ENCODE measurements at places on chromosomes 4 and X.

- DNase-seq, result no peak
These were observed 176.5 kb upstream of the NRK start for GRCh38 chrX:105645667-105646357.

DNA sequence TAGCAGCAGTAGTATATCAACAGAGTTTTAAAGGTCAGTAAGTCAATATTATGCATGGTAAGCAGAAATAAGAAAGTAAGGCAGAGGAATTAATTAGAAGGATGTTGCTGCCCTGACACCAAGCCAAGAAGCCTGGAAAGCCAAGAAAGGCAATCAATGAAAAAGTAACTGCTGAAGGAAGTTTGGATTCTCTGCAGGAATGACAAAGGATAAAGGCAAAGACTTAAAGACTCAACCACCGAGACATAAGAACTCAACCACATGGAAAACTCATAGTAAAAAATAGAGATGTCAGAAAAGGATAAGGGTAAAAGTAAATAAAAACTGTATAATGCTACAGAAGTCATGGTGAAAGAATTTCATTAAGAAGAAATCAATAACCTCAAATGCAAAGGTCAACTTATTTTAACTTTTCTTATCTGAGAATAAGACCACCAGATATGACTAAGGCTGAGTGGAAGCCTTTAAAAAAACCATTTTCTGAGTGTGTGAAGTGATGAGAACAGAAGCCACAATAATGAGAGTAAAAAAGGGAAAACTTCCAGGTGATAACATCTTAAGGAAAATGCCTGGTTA is 55.2 kb downstream of the NEK1 start:
- no peak for DNase-seq

DNA sequence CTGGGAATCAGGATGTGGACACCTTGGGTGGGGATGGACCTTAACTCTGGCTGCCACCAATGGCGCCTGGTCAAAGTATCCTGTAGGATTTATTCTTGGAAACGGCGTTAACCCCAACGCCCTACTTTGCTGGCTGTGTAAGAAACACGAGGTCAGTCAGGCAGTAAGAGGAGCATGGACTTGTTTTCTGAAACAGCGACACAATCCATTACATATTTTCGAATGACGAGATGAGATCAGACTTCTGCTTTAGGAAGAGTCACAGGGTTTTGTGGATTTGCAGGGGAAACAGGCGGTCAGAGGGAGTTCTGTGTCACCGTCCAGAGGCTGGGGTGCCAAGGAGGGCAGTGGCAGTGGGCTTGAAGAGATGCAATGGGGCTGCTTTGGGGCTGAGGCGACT is 92.2 kb downstream of the TBL1X start:
- DNase-seq, result no peak

- DNase-seq, result peak; percentile 8
These were observed 28.1 kb downstream of the SLC16A2 start for GRCh38 chrX:74449322-74449936.

DNA sequence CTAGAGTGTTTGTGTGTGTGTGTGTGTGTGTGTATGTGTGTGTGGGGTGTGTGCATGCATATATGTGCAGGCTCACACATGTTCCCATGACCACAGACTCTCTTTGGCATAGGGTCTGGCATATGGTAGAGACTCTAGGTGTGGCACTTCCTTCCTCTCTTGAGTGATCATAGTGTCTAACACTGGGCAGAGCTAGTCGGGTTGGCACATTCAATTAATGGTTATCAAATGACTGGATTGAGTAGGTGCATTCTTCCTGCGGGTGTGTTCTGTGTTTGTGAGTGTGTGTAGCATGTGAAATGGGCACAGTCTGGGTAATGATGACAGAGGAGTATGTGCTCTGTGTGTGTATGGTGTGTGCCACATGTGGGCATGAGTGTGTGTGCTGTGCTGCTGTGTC is 106.5 kb downstream of the EFNB1 start:
- DNase-seq, result peak; percentile 39

DNA sequence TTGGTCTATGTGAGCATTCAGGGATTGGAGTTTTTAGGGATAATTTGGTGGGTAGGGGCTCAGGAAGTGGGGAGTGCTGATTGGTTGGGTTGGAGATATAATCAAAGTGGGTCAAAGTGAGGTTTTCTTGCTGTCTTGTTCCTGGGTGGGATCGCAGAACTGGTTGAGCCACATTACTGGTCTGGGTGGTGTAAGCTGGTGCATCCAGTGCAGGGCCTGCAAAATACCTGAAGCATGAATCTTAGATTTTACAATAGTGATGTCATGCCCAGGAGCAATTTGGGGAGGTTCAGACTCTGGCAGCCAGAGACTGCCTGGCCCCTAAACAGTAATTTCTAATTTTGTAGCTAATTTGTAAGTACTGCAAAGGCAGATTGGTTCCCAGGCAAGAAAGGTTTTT is 665.6 kb upstream of the PRKX start:
- no peak for DNase-seq

DNA sequence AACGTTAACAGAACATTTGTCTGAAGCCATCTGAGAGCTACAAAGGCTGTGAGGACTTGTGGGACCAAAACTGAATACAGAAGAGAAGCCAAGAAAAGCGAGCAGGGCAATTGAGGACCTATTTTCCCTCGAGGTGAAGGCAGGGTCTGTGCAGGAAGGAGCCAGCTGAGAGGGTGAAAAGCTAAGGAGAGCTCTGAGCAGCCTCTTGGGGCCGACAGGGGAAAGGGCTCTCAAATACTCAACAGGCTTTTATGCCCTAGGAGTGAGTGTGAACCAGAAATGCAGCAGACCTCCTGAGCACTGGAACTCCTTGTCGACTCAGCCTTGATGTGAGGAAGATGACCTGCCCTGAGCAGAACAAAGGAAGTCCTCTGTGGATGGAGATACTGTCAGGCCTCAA is 54.2 kb downstream of the C4orf50 start:
- DNase-seq, result no peak

DNA sequence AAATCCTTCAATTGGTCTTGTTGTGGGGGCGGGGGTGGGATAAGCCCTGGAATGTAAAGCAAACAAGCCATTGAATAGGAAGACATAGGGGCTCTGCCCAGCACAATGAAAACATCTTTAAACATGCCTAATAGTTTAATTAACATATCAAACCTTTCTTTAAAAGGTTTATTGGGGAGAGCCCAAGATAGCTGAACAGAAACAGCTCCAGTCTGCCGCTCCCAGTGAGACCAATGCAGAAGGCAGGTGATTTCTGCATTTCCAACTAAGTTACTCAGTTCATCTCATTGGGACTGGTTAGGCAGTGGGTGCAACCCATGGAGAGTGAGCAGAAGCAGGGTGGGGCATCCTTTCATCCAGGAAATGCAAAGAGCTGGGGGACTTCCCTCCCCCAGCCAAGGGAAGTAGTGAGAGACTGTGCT is 327.2 kb upstream of the CNKSR2 start:
- DNase-seq, result no peak

DNA sequence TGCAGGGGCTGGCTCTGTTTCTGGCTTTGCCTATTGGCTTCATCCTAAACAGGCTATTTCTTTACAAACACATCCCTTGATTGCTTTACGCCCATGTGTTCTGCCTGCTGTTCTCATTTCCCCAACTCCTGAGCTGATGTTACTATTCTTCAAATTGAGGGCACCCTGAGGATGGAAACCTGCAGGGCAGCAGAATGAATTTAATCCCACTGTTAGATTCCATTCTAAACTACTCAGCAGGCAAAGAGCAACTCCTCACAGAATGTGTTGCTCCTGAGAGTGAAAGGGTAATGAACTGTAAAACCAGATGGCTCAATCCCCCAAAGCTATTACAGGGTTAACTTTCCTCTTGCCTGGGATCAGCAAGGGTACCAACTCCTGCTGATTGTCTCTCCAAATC is 75.7 kb downstream of the ANKRD50 start:
- no peak for DNase-seq

DNA sequence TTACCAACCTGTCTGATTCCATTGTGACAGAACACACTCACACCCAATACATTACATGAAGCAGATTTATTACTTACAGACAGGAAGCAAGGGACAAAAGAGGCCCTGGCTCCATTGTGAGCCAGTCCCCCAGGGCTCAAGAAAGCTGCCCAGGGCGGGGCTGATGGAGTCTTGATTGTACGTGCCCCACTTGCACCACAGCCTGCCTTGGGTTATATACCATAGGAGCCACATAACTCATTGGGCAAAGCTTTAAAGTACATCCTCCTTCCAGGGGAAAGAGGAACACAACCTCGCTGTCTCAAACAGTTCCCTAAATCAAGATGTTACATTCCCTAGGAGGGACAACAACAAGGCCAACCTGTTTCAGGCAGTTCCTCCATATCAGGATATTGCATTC is 3.4 kb upstream of the ZRSR2 start:
- no peak for DNase-seq

- DNase-seq, result no peak
These were observed 55.1 kb downstream of the PPP3CA start for GRCh38 chr4:101292214-101292613.

GRCh38 chrX:47574076-47574546 is 8.1 kb upstream of the TIMP1 start:
- no peak for DNase-seq

DNA sequence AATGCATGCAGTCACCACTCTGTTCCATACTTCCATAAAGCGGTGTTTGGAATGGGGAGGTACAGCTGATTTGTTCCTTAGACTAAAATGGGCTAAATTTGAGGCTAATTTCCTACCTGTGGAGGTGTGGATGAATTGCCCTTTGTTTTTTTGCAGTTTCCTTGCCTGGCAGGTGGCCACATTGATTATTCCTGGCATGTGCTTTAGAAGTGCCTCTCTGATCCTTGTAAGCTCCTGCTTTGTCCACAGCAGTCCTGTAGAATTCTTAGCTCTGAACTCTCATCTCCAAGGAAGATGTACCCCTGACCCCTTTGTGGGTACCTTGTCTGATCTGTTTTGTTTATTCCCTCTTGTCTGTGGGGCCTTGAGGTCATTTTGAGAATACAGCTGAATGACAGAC is 136.8 kb downstream of the ADGRL3 start:
- no peak for DNase-seq

- DNase-seq, result no peak
These were observed 459 bp downstream of the RBMX2 start for GRCh38 chrX:130402208-130402684.

Measured in common myeloid progenitor, CD34-positive (primary cell).